ENCODE measurements at places on chromosomes 3 and 15. TPM values are rescaled to one million over a fixed set of nuclear protein-coding genes. Genes with fewer than 3 reads are reported as not detected.

- H3K27me3 ChIP-seq: no peaks in the 10 kb centered on the region
- H3K4me1 ChIP-seq: peaks cover 18% of the 10 kb centered on the region
- peak overlapping the region; percentile 68 for H3K27ac ChIP-seq
- H3K4me3 ChIP-seq: no peak overlapping the region
- DNase-seq: no peak
Observed at GRCh38 chr15:52556524-52557273, 12.1 kb downstream of the ARPP19 start.

DNA sequence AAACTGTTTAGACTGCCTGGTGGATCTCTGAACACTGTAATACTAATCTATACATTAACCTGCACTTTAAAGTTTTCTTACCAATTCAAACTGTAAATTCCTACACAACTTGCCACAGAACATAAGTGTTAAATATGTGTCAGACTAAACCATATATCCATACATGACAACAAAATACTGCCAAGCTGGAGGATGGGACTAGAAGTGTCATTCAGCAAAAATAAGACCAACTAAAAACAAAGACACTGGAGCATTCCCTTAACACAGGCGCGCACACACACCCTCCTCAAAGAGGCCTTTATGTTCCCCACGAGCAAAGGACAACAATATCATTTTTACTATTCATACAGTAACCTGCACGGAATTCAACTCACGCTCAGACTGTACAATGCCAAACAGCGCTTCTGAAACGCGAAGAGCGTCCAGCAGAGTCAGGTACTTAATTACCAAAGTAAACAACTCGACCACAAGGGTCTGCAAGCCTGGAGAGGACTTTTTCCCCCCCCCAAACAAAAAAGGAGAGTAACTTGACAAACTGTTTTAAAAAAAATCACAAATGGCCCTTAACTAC, 1.1 kb downstream of the DCUN1D1 start:
- no peaks in the 10 kb centered on the region for H3K4me1 ChIP-seq
- H3K4me3 ChIP-seq: peak overlapping the region; percentile 90
- no peaks in the 10 kb centered on the region for H3K36me3 ChIP-seq
- no peak overlapping the region for H3K27ac ChIP-seq

GRCh38 chr3:54139630-54140029, 17.3 kb downstream of the CACNA2D3 start:
- no peak for DNase-seq
- H3K36me3 ChIP-seq: no peaks in the 10 kb centered on the region
- H3K27me3 ChIP-seq: no peaks in the 10 kb centered on the region
- H3K4me3 ChIP-seq: no peak overlapping the region

GRCh38 chr3:124972457-124972856, 37.9 kb upstream of the MUC13 start:
- H3K4me3 ChIP-seq: no peak overlapping the region
- no peak for DNase-seq
- no peaks in the 10 kb centered on the region for H3K4me1 ChIP-seq
- peaks cover 37% of the 10 kb centered on the region for H3K36me3 ChIP-seq
- H3K27ac ChIP-seq: no peak overlapping the region

- no peak overlapping the region for H3K4me3 ChIP-seq
- no peaks in the 10 kb centered on the region for H3K36me3 ChIP-seq
- no peak overlapping the region for H3K27ac ChIP-seq
- DNase-seq: no peak
Observed at GRCh38 chr15:85852969-85853368, 58.2 kb upstream of the KLHL25 start.

- no peaks in the 10 kb centered on the region for H3K27me3 ChIP-seq
- no peak overlapping the region for H3K4me3 ChIP-seq
- H3K36me3 ChIP-seq: peaks cover 38% of the 10 kb centered on the region
- DNase-seq: no peak
- H3K27ac ChIP-seq: no peak overlapping the region
Observed at GRCh38 chr3:49699281-49699979, 10.1 kb downstream of the RNF123 start.

Gene COL8A1
- polyA plus RNA-seq: 16.7 TPM

- no peak overlapping the region for H3K4me3 ChIP-seq
- H3K36me3 ChIP-seq: no peaks in the 10 kb centered on the region
- H3K27ac ChIP-seq: no peak overlapping the region
- no peak for DNase-seq
- H3K4me1 ChIP-seq: no peaks in the 10 kb centered on the region
Observed at GRCh38 chr15:83809345-83809744, 155.4 kb downstream of the ADAMTSL3 start.

DNA sequence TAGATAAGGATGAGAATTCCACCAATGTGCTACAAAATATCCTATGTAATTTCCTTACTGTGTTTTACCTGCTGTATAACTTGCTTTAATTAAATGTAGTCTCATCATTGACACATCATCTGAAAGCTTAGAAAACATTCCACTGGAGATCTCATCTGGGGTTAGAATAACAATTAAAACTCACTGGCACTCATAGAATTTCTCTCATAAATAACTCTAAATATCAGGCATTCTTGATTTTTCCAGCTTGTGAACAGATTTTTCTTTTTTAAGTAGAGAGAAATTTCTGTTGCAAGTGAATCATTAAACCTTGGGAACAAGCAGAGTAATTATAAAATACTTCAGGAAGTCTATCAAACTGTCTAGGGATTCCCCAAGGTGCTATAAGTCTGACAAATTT, 843.8 kb downstream of the NAALADL2 start:
- no peak overlapping the region for H3K27ac ChIP-seq
- H3K27me3 ChIP-seq: no peaks in the 10 kb centered on the region
- no peaks in the 10 kb centered on the region for H3K36me3 ChIP-seq
- no peak for DNase-seq
- no peaks in the 10 kb centered on the region for H3K4me1 ChIP-seq

Gene SMCO1
- polyA plus RNA-seq: not detected

DNA sequence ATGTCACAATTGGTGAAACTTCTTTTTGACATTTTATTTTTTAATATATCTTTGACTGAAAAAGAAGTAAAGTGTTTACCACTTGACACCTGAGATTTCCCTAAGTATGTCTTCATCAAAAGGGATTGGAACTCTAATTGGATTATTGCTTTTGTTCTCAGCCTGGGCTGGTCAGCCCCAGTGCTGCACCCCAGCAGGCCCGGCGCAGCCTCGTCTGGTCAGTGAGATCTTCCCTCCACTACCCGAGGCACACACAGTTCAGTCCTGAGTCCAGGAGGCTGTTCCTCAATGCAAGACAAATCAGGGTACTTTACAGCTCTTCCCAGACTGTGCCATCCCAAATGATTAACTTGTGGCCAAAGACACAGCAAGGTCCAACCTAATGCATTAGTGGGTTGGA, 146.9 kb upstream of the SEMA6D start:
- no peaks in the 10 kb centered on the region for H3K27me3 ChIP-seq
- DNase-seq: no peak
- no peak overlapping the region for H3K4me3 ChIP-seq
- no peak overlapping the region for H3K27ac ChIP-seq
- H3K36me3 ChIP-seq: no peaks in the 10 kb centered on the region
- H3K4me1 ChIP-seq: no peaks in the 10 kb centered on the region

- H3K36me3 ChIP-seq: no peaks in the 10 kb centered on the region
- H3K4me3 ChIP-seq: no peak overlapping the region
- no peaks in the 10 kb centered on the region for H3K27me3 ChIP-seq
- H3K4me1 ChIP-seq: no peaks in the 10 kb centered on the region
- no peak for DNase-seq
Observed at GRCh38 chr15:80744826-80745225, 34.3 kb upstream of the CEMIP start.

DNA sequence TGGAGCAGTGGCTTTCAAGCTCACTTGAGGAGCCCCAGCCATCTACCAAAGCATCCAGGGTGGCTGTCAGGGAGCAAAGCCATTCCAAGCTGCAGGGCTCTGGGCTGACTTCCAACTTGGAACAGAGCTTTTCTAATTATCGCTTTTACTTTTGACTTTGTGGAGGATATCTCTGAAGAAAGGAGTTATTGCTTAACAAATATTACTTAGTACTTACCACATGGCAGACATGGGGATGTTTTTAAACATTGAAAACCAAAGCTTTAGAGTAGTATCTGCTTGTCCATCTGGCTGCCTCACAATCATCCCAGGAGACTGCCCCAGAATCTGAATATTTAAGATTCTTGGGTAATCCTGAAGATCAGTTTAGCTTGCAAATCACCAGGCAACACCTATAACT, 8.9 kb downstream of the TAGLN3 start:
- no peaks in the 10 kb centered on the region for H3K27me3 ChIP-seq
- H3K27ac ChIP-seq: no peak overlapping the region
- H3K36me3 ChIP-seq: no peaks in the 10 kb centered on the region
- H3K4me3 ChIP-seq: no peak overlapping the region

DNA sequence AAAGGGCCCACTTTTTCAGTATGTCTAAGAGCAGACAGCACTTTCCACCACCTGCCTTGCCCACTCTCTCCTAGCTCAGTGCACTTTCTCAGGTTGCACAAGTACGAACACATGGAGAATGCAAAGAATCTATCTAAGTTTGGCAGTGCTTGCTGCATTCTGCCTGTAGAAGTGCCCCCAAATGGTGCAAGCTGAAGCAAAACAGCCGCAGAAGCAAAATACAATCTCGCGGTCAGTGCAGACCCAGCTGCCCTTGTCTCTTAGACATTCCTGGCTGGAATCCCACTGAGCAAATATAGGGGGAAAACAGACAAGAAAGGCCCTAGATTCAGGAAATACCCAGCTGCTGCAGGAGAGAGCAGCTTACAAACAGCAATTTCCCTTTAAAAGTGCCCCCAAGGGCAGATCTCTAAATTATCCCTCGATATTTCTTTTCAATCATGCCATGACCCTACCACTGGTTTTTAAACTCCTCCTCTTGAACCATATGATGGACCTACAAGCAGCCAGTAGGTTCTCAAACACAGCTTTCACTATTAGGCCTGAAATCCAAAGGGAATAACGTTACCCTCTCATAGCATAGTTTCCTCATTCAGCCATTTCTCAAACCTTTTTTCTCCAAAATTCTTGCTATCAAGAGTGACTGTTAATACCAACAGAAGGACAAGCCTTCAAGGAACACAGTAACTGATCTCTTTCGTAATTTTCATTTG, 67.0 kb downstream of the TNIK start:
- no peaks in the 10 kb centered on the region for H3K36me3 ChIP-seq
- no peak overlapping the region for H3K4me3 ChIP-seq
- H3K27me3 ChIP-seq: no peaks in the 10 kb centered on the region
- peaks cover 4% of the 10 kb centered on the region for H3K4me1 ChIP-seq
- no peak for DNase-seq
